ENCODE measurements at places on chromosomes 7 and 10.

DNA sequence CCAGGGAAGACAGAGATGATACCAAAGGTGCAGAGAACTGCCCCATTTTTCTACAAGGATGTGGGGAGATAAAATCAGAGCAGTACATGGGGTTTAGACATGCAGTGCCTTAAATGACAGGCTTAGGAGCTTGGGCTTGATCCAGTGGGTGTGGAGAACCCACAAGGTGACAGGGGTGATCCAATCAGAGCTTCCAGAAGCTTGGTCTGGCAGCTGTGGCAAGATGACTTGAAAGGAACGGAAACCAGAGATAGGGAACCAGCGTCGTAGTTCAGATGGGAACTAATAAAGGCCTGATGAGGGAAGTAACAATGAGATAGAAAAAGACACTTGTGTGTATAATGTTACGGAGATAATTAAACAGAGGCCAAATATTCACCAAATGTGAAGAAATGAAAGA is 80.7 kb downstream of the SLC37A3 start:
- DNase-seq, result peak; percentile 9

DNA sequence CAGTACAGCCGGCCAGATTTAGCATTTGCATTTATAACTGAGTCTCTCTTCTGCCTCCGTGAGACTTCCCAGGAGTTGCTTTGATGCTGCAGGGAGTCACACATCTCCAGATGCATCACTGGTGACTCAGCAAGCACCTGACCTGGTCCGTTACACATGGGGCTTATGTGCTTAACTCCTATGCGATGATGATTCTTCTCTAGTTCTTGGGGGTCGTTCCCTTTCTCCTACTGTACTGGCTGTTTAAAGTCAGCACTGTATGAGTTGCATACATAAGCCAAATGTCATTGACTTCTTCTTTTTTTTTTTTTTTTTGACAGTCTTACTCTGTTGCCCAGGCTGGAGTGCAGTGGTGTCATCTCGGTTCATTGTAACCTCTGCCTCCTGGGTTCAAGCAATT is 13.0 kb upstream of the AKR1E2 start:
- no peak for DNase-seq

DNA sequence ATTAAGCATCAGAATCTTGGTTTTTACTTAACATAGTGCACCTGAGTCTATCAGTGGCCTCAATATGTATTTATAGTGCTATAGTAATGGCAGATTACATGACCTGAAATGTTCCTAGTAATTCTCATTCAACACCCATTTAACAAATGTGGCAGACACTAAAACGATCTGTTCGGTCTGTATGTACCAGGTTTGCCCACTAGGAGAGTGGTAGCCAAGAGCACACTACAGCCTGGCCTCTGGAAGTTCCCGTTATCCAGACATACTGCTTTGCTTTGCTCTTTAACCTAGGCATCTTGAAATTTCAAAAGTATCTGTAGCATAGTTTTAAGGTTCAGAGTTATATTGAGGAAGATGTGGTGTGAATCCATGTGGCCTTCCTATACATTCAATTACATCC is 395.7 kb upstream of the NRG3 start:
- no peak for DNase-seq

- no peak for DNase-seq
These were observed 11.7 kb downstream of the CPEB3 start for GRCh38 chr10:92278996-92279696.

DNA sequence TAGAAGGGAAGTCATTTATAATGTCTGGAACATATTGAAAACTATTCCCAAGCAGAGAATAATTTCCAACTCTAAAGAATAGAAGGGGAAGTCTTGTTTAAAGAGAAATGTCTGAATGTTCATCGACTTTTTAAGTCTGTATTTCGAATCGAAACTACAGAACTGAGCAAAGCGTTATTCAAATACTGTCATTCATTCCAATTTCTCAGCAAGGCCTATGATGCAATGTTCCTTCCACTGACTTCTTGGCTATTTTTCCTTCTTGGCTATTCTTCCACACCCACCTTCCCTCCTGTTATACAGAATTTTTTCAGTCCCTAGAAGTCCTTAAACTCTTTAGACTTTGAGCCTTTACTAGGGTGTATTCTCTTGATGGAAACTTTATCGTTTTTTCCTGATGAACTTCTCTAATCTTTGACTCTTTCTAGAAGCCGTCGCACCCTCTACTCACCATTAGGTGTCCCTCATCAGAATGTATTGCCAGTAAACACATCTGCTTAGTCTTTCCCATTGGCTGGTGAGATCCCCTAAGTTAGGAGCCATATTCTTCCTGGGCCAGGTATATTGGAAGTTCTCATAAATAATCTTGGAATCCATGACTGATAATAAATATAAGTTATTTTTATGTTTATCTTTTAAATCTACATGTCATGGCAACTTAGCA is 235.7 kb upstream of the CCDC6 start:
- no peak for DNase-seq

- DNase-seq, result no peak
These were observed 97.4 kb downstream of the LRRC18 start for GRCh38 chr10:48842231-48842630.

- no peak for DNase-seq
These were observed 6.8 kb downstream of the ORAI2 start for GRCh38 chr7:102439963-102440795.

GRCh38 chr10:70106958-70107791 is 25.4 kb downstream of the AIFM2 start:
- peak; percentile 13 for DNase-seq

DNA sequence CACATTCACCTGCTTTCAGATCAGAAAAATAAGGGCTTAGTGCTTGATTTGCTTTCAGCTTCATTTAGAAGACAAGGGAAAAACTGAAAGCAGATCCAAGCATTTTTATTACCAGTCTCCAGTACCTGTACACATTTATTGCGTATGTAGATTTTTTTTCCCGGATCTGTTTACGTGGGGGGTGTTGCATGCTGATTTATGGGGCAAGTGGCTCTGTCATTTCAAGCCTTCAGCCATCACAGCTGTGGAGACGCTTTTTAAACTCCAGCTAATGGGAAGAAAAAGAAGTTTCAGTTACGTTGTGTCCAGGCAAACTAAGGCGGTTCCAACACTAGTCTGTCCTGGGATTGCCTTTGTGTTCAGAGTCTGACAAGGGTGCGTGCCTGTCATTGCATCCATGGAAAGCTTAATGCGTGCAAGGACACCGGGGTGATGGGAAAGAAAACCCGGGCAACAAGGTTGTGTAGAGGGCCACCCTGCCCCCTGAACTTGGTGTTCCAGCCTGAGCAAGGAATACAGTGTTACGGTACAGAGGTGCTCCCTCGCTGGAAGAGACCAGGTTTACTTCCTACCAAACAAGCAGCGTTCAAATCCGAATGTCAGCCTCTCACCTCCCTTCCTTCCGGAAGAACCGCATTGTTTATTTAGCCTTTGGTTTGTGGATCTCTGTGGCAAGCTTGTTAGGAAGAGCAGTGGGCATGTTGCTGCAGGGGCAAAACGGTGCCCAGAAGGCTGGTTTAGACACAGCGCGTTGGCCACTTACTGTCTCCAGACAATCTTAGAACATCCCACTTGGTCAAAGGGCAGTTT is 128.2 kb downstream of the FGFR2 start:
- no peak for DNase-seq

DNA sequence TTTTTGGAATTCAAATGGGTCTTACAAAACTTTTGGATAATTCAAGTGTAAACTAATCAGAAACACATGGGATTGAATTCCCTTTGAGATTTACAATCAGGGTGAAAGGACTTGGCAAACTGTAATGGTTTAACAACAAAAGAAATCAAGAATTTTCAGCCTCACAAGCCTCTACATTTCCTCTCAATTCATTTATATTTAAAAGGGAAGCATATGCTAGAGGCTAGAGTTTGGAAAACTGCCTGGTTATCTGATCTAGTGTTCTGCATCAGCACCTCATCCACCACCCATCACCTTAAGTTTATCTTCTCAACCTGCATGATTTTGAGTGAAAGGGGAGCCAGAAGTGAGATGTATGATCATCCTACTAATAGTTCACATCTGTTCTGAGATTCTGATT is 120.7 kb downstream of the TES start:
- DNase-seq, result no peak

- no peak for DNase-seq
These were observed 384.4 kb upstream of the AUTS2 start for GRCh38 chr7:69213878-69214277.

- DNase-seq, result no peak
These were observed 7.8 kb downstream of the BAMBI start for GRCh38 chr10:28684986-28685580.

DNA sequence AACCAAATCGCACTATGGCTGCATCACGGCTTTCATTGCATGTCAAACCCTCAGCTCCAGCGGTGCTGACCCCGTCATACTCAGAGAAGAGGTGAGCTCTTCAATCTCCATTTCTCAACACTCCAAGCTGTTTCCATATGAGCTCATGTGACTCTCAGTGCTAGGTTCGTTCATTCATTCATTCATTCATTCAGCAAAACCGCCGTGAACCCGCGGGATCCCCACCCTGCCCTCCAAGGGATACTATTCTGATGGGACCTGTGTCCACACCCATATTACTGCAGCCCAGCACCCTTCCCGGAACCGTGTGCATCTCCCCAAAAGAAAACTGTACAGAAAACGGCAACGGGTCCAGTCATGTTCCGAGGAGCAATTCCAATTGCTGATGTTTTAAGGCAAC is 184.7 kb downstream of the DIP2C start:
- DNase-seq, result no peak

DNA sequence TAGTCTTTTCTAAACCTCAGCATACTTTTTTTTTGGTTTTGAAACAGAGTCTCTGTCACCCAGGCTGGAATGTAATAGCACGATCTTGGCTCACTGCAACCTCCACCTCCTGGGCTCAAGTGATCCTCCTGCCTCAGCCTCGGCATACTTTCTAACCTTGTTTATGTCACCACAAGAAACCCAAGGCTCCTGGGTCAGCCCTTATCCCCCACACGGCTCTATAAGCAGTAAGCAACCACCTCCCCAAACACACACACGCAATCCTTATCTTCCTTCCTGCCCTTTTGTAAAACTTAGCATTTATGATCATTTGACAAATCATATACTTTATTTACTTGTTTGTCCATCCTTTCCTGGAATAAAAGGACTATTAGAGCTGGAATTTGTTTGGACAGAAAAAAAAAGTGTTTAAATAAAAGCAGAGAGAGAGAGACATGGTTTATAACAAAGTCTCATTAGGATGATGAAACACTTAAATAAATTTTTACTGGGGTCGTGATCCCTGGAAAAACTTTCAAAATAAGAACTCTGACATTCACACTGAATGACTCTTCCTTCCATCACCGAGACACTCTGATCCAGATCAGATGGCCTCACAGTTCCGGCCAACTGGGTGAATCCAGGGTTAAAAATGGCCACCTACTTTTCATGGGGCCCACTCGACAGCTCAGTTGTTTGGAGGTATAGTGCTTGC is 72.7 kb upstream of the PIK3CG start:
- no peak for DNase-seq

DNA sequence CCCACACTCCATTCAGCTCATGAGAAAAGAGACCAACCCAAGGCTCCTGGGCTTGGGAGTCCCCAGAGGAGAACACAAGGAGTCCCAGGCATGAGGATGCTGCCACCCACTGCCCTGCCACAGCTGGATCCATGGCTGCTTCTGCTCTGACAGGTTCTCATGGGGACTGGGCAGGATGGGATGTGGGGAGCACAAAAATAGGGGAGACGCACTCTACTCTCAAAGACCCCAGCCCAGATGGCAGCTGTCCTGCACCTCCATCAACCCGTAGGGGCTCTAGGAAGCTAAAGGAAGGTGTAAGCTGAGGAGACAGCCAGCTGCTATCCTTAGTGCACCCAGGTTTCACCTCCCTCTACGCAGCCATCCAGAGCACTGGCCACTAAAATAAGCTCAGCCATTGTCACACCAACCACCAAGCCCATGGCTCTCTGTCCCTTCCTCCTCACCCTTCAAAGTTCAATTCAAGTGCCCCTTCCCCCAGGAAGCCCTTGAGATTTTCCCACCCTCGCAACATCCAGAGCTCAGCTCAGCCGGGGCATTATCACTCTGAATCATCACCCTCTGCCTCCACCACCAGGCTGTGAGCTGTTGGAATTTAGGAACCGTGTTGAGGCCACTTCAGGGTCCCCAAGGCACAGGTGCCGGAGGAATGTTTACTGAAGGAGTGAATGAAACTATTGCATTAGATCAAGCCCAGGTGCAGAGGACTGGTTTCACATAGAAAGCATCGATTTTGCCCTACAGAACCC is 142.1 kb downstream of the GRID1 start:
- DNase-seq, result no peak

DNA sequence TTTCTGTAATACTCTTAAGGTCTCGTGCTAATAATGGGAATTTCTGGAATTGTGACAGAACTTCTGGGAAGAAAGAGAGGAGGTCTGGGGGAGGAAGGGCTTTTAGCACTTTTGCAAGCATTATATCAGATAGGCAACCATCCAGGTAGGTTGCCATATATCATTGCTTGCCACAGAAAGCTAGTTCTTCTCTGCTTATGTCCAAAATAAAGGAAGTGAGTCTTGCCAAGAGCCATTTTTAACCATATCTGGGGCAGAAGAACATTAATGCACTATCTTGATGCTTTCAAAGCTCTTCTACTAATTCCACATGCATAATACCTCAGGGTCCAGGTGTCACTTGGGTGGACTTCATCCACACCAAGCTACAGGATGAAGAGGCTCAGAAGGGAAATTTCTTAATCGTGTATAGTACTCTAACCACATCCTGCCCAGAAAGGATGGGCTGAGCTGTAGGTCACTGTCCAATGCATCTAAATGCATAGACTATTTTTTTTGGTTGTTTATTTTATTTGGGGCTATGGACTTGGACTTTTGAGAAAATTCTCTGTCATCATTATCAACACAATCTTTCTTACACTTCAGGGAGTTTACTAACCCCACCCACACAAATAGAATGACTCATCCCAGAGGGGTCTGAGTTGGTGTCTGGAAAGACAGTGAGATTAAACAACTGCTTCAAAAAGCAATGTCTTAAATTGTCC is 68.9 kb upstream of the ADO start:
- no peak for DNase-seq

DNA sequence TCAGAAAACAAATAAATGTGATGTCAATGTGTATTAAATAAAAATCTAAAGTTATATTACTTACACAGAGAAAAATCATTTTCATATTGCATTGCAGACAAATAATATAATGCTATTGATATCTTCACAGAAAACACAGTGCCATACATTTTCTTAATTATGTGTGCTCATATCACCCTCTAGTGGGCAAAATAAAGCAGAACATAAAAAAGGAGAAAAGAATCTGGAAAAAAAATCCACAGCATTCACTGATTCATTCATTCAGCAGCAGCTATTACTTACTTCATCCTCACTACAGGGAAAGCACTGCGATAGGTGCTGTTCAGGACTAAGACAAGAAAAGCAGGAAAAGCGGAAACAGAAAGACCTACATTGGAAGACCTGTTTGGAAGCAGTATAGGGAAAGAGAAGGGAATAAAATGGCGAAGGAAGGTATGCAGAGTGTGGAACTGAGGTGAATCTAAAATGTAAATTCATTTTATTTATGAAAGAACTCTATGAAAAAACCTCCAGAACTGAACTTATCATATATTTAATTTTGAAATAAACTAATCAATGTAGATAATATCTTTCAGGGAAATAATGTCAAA is 73.2 kb downstream of the POT1 start:
- peak; percentile 34 for DNase-seq
